Stimulated activated CD8-positive, alpha-beta memory T cell treated with anti-CD3 and anti-CD28 coated beads, Interleukin-7, amount 100 ng/mL, for 1 hour (primary cell): ENCODE measurements at places on chromosomes 3 and 15.

GRCh38 chr15:99158626-99159412, 53.9 kb downstream of the SYNM start:
- no peak for DNase-seq

- no peak for DNase-seq
Measured at GRCh38 chr3:124774327-124774718, 44.1 kb downstream of the UMPS start.

DNA sequence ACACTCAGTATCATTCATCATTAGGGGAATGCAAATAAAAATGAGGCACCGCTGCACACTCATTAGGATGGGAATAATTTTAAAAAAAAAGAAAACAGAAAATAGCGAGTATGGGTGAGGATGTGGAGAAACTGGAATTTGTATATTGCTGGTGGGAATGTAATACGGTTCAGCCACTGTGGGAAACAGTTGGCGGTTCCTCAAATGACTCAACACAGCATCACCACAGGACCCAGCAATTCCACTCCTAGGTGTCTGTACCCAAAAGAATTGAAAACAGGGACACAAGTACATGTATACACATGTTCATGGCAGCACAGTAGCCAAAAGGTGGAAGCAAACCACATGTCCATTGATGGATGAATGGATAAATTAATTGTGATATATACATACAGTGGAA, 35.2 kb upstream of the RFTN1 start:
- no peak for DNase-seq

GRCh38 chr3:66376568-66376967, 124.3 kb downstream of the LRIG1 start:
- no peak for DNase-seq

- DNase-seq = no peak
Measured at GRCh38 chr3:32719335-32719734, 34.3 kb downstream of the CNOT10 start.

DNA sequence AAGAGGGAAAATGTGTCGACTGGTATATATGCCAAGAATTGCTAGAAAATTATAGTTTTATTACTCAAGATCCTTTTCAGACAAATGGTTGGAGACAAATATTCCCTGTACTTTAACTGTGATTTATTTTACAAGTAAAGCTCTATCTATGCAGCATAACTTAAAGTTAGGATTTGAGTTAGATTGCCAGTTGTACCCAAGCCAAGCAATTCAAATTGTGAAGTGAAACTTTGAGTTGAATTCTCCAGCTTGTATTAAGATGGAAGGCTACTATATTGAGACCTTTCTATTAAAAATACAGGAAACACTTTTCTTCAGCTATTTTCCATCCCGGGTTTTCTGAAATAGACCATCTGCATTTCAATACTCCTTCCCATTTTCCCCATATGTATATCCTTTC, 333.1 kb upstream of the RBMS3 start:
- DNase-seq = no peak

DNA sequence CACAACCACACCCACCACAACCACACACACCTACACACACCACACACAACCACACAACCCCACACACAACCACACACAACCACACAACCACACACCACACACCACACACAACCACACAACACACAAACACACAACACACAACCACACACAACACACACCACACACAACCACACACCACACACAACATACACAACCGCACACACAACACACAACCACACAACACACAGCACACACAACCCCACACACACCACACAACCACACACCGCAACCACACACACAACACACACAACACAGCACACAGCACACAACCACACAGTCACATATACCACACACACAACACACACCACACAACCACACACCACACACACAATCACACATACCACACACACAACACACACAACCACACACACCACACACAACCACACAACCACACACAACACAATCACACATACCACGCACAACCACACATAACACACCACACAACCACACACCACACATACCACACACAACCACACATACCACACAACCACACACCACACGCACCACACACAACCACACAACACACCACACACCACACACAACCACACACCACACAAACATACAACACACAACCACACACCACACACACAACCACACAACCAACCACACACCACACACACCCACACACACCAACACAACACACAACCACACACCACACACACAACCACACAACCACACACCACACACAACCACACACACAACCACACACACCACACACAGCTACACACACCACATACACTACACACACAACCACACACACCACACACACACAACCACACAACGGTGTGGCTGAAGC, 23.7 kb downstream of the CPN2 start:
- no peak for DNase-seq

DNA sequence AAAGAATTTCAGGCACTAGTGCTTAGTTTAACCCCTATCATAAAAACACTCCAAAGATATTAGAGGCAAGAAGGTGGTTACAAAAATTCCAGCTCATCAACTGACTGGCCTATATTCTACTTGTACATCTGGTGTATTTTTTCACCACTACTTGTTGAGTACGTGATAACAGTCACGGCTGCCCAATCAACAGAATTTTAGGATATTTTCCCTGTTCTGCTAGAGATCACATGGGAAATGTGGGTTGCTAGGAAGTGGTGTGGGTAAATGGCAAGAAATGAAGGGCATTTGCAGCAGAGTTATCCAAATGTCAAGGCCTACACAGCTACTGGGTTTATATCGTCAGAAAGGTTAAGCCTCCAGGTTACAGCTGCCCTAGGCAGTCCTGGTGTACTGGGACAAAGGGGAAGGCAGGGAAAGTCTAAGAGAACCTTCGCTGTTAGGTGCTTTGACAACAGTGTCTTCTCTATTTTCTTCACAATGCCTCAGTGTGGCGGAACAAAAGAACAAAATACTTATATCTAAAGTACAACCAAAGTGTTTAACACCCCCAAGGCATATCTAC, 81.9 kb downstream of the FMN1 start:
- no peak for DNase-seq

GRCh38 chr3:176431991-176432390, 765.3 kb downstream of the TBL1XR1 start:
- no peak for DNase-seq

GRCh38 chr3:197001972-197002700, 27.5 kb downstream of the MELTF start:
- no peak for DNase-seq

DNA sequence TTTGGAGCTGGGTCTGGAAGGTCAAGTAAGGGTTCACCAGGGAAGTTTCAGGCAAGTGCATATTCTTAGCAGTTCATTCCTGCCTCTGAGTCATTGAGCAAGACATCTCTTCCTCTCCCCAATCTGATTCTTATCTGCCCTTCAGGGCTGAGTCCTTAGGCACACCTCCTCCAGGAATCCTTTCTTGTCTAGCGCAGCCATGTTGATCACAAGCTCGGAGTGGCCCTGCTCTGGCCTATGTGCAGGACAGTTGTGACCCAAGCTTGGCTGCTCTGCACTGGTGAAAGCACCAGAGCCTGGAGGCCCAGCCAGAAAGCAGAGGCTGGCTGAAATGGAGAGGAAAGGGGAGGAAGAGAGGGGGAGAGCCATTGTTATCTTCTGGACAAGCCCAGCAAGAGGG, 30.9 kb upstream of the MRPS22 start:
- no peak for DNase-seq

- no peak for DNase-seq
Measured at GRCh38 chr3:164608554-164609276, 469.6 kb downstream of the SI start.

GRCh38 chr3:37147666-37148065, 26.7 kb downstream of the LRRFIP2 start:
- no peak for DNase-seq

GRCh38 chr3:60577601-60578000, 673.7 kb downstream of the FHIT start:
- no peak for DNase-seq

- DNase-seq = no peak
Measured at GRCh38 chr3:49882166-49882565, 12.5 kb upstream of the CAMKV start.

DNA sequence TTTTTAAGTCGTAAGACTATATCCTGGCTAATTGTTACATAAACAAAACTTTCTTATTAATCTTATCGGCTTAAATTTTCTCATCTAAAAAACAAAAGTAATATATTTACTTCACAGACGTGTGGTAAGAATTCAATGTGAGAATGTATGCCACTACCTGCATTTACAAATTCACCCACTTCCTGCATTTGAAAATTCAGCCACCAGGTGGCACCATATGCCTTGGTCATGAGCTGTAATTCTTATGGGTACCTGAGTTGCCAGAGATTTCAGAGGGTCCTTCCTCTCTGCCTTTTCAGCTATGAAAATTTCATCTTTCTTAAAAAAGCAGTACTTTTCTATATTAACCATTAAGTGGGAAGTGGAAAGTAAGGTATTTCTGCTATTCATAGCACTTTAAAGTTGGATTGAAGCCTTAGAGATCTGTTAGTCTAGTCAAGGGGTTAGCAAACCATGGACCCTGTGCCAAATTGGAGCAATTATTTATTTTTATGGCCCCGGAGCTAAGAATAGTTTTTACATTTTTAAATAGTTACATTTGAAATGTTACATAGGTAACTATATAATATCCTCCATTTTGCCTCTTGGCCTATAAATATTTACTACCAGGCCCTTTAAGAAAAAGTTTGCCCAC, 127.8 kb downstream of the HCN4 start:
- peak; percentile 34 for DNase-seq
